ENCODE measurements at places on chromosomes 1 and 21.

GRCh38 chr1:62462370-62462769 lies 25.5 kb downstream of the USP1 start:
- no peak for DNase-seq

DNA sequence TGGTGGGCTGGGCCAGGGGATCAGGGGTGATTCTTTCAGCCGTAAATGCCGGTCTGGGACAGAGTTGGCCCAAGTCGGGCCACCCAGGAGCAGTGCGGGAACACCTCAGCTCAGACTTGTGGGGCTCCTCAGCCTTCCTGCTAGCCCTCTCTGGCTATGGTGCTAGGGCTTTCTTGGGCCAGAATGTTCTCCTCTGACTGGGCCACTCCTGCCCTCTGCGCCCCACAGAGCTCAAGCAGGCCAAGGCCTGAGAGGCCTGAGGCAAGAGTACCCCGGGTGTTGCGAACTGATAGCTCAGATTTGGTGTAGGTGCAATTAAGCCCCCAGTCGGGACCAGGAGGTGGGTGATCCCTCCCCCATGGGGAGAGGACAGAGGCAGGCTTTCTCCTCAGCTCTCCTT lies 51.8 kb downstream of the LGR6 start:
- no peak for DNase-seq

DNA sequence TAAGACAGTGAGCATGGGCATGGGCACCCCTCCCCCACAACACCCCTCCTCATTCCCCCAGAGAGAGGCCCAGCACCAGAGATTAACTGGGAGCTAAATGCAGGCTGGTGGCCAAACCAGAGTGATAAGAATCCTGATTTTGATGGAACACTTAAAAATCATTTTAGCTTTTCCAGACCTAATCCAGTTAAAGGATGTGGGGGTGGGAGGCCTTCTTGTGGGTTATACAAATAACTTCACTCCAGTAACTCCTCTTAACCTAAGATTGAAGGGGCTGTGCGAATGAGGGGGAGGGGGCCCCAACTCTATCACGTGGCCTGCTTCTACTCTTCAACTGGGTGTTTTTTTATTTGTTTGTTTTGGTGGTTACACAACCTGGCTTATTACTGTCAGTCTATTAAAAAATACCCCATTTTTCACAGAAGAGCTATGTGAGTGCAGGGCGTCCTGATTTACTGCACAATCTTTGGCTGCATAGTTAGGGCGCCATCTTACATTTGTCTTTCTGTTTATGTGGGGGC lies 398.1 kb upstream of the LYPLAL1 start:
- DNase-seq = no peak

DNA sequence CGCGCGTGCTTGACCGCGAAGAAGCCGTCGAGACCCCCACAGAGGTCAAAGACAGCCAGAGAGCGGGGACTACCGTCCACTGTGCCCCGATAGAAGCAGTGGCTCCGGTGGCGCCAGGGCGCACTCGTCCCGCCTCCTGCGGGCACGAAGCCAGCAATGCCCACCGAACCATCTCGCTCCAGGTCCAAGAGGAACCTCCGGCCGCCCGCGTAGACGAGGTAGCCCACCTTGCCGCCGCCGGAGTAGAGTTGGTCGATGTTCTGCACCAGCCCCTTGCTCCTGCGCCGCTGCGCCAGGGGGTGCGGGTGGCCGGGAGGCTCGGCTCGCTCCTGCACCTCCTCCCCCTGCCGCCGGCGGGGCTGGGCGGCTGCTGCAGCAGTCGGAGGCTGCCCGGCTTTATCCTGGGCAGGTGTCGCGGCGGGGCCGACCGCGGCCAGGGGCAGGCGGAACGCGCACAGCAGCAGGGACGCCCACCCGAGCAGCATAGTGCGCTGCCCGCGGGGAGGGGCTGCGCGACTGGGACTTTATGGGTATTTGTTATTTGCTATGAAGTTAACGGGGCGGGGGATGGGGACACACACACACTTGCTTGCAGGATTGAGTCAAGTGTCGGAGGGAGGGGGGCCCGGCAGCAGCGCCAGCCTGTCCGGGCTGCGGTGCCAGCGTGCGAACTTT lies 844 bp downstream of the ADAMTS5 start:
- DNase-seq = no peak

DNA sequence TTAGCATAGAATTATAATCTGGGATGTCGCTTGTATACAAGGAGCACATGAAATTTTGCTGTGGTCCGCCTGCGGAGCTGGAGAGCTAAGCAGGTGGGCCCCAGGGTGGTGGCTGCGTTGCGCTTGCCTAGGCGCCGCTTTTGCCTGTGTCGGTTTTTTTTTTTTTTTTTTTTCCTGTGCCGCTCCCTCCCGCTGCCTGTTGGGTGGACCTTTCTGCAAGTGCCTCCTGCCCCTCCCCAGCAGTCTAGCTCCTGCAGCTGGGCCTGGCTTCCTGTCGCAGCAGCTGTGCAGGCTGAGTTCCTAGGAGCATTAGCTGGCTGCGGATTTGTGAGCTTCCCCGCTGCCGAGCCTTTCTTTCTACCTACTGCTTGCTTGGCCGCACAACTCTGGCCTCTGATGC lies 20.6 kb downstream of the PYHIN1 start:
- DNase-seq = no peak

DNA sequence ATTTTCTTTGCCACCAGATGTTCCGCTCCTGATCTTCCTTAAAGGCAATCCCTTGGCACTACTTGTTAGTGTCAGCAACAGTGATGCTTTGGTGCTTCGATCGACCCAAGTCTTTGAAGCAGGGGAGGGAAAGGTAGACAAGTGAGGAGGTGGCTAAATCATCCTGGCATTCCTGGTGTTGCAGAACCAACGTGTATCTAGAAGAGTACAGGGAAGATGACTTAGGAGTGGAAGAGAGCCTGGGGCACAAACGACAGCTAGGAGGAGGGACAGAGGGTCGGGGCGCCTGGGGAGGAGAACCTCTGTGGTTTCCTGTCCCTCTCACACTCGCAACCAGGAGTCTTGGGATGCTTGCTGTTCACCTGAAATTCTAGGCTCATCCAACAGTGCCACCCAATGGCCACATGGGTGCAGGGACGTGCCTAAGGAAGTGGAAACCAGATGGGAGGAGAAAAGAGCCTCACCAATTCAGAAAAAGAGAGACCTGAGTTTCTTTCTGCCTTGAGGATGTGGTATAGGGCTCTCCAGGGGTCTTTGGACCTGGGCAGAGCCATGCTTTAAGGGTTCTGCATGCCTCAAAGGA lies 9.5 kb upstream of the KCNA2 start:
- DNase-seq = peak; percentile 49

- DNase-seq = no peak
Observed at GRCh38 chr1:198932351-198932991, 293.6 kb downstream of the PTPRC start.

GRCh38 chr1:160841079-160841478 lies 21.6 kb downstream of the CD244 start:
- no peak for DNase-seq

DNA sequence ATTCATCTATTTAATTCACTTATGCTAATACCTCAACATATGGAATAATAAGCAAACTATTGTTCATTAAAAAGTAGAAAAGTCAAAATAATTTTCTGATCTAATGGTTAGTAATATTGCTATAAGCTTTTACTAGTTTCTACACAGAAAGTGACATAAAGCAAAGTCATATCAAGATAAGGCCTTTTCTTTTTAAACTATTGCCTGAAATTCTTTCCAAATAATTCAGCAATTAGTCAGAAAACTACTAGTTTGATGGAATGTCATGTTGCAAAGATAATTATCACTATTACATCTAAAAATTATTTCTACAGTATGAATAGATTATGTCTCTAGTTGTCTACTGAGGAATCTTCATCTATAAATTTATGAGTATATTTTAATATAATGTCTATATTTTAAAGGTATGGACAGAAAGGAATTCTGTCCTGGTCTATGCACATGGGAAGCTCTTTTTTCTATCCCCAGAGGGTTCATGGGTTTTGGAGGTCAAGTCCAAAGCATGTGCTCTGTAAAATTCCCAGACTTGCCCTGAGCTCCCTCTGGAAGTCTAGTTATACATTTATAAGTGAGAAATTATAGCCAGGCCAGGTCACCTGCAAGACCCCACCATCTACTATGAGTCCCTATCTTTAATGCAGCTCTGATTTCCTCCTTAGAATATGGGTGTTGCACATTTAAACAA lies 84.6 kb upstream of the DPYD start:
- DNase-seq = no peak

DNA sequence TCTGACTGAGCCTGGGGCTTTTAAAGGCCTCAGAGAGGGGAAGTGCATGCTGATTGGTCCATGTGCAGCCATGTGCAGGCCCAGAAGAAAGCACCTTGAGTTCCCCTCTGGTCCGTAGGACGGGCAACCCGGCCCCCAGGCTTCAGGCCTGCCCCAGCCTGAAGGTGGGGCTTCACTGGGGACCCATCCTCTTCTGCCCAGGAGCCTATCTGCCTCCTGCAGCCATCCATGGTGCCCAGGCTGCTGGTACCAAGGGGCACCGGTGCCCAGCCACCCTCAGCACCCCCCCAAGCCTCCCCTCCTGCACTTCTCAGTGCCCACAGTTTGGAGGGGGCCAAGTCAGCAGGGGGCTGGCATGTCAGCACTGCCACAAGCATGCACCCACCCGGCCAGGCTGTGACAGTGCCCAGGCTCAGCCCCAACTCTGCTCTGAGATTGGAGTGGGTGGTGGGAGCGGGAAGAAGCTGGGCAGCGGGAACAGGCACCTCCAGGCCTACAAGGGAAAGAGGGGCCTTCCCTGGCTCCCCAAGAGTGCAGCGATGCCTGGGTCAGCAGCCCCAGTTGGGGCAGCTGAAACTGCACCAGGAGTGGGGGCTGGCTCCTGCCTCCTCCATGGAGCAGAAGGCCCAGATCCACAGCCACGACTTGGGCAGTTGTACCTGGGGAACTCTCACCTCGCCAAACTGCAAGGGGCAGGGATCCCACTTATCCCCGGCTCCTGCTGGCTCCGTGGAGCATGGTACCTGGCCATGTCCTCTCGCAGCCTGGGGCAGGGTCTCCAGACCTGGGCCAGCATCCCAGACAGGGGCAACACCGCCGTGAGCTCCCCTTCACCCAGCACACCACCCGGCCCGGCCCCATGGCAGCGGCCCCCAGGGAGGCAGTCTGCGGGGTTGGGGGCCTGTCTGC lies 11.7 kb downstream of the COL6A2 start:
- no peak for DNase-seq

DNA sequence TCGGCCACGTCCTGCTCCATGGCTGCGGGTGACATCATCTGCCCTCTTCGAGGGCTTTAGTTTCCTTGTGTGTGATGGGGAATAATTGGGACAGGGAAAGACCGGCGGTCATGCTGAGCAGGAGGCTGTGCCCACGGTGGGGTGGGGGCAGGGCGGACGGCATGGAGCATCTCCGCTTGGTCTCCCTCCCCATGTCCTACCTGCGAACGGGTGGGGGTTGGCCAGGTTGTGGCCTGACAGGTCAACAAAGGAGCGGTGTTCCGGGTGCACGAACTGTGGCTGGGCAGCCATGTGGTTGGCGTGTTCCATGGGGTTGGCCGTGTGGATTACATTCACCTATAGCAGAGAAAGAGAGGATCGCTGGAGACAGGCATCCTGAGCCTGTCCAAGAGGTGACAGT lies 80.0 kb downstream of the PIK3CD start:
- DNase-seq = no peak

GRCh38 chr1:33966346-33967141 lies 102.7 kb downstream of the HMGB4 start:
- no peak for DNase-seq

DNA sequence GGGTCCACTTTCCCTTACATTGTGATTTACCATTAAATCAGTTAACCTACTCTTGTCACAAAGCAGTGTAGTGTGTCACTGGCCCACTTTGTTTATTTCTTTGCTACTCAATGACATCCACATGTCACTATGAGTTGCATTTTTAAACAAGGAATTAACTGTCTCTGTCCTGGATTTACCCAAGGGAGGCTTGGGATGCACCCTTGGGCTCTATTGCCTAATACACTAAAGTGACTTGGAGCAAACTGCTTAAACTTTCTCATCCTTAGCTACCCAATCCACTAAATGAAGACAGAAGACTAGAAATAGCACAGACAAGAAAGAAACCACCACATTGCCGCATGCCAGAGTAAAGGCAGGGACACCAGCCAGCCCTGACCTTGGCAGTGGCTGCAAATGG lies 136.2 kb upstream of the TIAM1 start:
- no peak for DNase-seq

DNA sequence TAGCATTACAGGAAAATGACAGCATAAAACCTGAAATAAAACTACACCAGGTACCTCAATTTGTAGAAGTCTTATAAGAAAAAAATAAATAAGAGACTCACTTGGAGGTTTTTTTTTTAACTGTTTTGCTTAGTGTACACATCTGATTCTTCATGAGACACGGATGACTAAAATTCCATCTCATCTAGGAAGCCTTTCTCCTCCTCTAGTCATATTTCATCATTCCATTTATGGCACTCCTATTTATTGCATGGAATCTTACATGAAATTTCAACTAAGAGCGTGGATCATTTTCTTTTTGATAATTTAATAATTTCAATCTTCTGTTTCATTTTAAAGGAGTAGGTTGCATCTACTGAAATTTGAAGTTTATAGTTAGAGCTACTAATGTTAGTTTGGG lies 1.6 kb upstream of the PTGS2 start:
- DNase-seq = no peak

GRCh38 chr1:67917006-67917405 lies 83.7 kb upstream of the GNG12 start:
- DNase-seq = no peak

GRCh38 chr1:200448034-200448762 lies 38.4 kb upstream of the ZNF281 start:
- DNase-seq = no peak

GRCh38 chr21:24895885-24896734 lies 711.2 kb downstream of the MRPL39 start:
- DNase-seq = no peak

DNA sequence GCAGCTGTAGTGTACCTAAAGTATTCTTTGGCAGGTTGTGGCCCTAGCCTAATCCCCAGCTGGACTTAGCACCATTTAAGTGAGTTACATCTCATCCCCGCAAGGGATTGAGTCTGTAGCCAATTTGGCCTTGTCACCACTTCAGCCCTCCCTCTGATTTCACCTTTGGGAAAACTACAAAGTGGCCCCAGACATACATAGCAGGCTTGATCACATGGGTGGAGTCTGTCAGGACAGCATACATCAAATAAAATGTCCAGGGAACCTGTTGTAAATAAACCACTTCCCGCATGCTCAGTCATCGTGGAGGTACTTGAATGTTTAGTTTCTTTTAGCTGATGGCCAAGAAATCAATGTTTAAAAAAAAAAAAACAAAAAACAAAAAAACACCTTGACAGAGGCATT lies 142.5 kb downstream of the DHRS3 start:
- DNase-seq = no peak
